Epithelial cell of proximal tubule (primary cell): ENCODE measurements at places on chromosomes 6 and 20.

GRCh38 chr20:15564981-15565380 is 1008.3 kb downstream of the KIF16B start:
- DNase-seq = no peak

GRCh38 chr6:153103319-153103655 is 27.8 kb downstream of the RGS17 start:
- DNase-seq = no peak

DNA sequence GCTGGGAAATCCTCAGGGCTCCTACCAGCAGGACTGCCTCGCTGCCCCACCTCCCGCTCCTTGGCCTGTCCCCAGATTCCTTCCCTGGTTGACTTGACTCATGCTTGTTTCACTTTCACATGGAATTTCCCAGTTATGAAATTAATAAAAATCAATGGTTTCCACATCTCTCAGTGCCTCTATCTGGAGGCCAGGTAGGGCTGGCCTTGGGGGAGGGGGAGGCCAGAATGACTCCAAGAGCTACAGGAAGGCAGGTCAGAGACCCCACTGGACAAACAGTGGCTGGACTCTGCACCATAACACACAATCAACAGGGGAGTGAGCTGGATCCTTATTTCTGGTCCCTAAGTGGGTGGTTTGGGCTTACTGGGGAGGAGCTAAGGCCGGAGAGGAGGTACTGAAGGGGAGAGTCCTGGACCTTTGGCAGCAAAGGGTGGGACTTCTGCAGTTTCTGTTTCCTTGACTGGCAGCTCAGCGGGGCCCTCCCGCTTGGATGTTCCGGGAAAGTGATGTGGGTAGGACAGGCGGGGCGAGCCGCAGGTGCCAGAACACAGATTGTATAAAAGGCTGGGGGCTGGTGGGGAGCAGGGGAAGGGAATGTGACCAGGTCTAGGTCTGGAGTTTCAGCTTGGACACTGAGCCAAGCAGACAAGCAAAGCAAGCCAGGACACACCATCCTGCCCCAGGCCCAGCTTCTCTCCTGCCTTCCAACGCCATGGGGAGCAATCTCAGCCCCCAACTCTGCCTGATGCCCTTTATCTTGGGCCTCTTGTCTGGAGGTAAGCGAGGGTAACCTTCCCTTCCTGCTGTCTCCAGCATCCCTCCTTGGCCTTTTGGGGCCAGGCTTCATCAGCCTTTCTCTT is at the start of gene CFB:
CFB (plus strand) TSS at position 589 of the 863 bp plus-strand sequence; CDS start at position 716, 127 bp downstream.
- DNase-seq = peak; percentile 56

DNA sequence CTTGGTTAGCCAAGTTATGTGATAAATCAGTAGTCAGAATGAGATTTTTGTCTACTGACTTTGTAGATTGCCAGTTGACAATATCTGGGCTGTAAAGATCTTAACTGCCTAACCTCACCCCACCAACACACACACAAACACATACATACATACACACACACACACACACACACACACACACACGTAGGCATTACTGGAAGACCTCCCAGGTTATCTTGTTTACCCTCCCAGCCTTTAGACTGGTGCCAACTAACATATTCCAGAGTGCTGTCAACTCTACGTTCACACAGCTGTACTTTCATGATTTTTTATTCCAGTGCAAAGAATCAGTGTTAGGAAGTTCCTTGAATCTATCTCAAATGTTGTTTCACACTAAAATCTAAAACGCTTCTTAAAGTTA is 38.9 kb downstream of the BMP5 start:
- DNase-seq = no peak

GRCh38 chr6:130811932-130812331 is 15.3 kb upstream of the SMLR1 start:
- DNase-seq = no peak

- no peak for DNase-seq
These were observed 6.6 kb downstream of the NAPB start for GRCh38 chr20:23414526-23415188.

- DNase-seq = no peak
These were observed 4.6 kb upstream of the LZTS3 start for GRCh38 chr20:3177746-3178485.

GRCh38 chr20:34817801-34818200 is 7.7 kb downstream of the NCOA6 start:
- DNase-seq = no peak

GRCh38 chr6:27101824-27102223 is 145.7 kb upstream of the PRSS16 start:
- DNase-seq = no peak

DNA sequence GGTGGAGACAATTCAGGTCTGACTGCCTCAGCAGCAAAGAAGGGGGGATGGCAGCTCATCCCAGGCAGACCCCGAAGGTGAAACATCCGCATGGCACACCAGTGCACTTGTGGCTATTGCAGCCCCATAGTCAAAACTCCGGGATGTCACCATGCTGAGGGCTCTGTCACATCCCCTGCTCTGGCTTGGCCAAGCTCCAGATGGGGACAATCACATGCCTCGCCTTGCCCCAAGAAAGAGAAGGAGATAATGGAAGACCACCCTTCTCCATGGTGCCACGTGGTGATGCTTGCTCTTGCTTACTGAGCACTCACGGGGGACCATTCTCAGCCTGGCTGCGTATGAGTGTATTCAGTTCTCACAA is 60.2 kb downstream of the RBM38 start:
- no peak for DNase-seq
